ENCODE measurements at places on chromosomes 12 and 14.

DNA sequence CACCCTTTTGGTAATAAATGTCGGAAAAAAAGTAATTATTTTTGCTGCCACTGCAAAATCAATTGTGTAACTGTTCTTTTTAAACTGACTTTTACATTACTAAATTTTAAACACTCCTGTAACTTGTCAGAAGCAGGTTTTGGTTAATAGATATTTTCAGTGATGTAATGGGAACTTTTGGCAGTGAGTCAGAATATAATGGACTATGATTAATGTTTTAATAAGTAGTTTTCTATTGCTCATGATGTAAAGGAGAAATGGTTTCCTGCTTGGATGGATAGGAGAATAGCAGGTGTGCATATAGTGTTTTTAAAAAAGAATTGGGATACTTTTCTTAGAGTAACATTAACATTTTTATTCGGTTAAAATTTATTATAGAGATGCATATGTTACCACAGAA, 58.8 kb downstream of the TRMT5 start:
- DNase-seq, result peak; percentile 15

DNA sequence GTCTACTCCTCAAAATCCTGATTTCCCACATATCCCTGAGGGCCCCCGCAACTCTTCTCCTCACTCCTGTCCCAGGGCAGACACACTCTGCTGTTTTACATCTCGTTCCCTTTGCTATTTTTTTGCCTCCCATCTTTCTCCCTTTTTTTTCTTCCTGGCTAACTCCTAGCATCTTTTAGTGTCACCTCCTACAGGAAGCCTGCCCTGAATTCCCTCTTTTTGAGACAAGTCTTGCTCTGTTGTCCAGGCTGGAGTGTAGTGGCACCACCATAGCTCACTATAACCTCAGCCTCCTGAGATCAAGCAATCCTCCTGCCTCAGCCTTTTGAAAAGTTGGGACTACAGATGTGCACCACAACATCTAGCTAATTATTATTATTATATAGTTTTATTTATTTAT, 13.3 kb downstream of the MORN3 start:
- no peak for DNase-seq

- peak; percentile 6 for DNase-seq
Measured at GRCh38 chr12:54890339-54890738, 36.0 kb downstream of the MUCL1 start.

- DNase-seq, result no peak
Measured at GRCh38 chr12:46210873-46211439, 57.9 kb downstream of the SLC38A1 start.

DNA sequence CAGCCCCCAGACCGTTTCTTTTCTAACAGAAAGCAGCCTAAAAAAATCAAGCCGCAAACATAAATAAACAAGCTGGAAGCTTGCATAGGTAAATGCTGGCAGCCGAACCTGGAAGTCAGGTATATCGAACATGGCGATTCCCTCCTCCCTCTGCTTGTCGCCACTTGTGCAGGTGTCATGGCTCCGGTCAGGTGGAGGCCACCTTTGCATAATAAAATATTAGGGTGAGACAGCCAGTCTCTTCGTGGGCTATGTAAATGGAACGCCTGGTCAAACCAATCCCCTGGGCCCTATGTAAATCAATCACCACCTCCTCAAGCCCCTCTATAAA, 223.9 kb upstream of the DAAM1 start:
- DNase-seq, result no peak

- no peak for DNase-seq
Measured at GRCh38 chr12:114263056-114263805, 142.7 kb downstream of the TBX5 start.

GRCh38 chr12:75705749-75706711, 194.6 kb upstream of the KRR1 start:
- DNase-seq, result peak; percentile 94

GRCh38 chr12:6612247-6612646, 5.1 kb upstream of the CHD4 start:
- DNase-seq, result no peak

DNA sequence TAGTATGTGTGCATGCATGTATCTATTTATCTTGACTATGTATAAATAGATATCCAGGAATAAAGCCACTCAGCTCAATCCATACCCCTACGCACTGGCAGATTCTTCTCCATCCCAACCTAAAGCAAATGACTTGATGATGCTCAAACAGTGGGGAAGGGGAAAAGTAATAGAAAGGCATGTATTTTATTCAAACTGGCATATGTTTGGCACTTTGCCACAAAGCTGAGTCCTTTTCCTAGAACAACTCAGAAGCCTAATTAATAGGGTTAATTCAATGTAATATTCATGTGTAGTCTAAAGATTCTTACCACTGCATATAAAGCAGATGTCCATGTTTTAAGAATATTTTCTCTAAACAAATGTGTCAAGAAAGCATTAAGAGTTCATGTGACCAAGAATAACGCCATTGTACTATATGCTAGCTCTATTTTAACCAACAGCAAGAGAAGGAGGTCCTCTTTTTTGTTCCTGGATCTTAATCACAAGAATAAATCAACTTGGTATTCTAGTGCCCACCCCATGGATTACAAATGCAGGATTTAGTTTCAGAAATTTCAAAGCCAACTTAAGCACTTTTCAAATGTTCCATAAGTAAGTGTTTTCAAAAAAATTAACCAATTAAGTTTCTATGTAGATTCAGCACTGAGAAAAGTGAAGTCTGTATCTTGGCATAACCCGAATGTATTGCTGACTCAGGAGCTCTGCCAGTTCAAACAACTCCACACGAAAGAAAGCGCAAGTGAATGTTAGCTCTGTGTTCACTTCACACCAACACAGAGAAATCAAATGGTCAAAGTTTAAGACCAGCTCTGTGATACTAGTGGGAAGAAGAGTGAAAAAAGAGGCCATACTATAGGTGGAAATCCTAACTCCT, 233.6 kb downstream of the MED13L start:
- peak; percentile 40 for DNase-seq

- no peak for DNase-seq
Measured at GRCh38 chr12:5047729-5048128, 4.0 kb downstream of the KCNA5 start.

GRCh38 chr12:77814386-77814785, 16.3 kb upstream of the NAV3 start:
- no peak for DNase-seq

DNA sequence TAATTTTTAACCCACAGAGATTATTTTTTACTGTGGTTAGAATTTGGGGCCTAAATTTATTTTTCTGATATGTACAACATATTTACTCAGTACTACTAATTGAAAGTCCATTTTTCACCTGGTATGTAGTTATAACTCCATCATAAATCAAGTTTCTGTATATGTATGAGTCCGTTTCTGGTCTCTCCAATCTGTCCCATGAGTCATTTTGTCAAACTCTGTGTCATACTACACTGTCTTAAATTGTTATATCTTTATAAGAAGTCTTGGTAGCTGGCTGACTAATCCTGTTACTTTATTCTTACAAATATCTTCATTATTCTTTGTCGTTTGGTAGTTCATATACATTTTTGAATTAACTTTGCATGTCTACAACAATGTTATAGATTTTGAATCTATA, 344.0 kb downstream of the PDZRN4 start:
- no peak for DNase-seq

DNA sequence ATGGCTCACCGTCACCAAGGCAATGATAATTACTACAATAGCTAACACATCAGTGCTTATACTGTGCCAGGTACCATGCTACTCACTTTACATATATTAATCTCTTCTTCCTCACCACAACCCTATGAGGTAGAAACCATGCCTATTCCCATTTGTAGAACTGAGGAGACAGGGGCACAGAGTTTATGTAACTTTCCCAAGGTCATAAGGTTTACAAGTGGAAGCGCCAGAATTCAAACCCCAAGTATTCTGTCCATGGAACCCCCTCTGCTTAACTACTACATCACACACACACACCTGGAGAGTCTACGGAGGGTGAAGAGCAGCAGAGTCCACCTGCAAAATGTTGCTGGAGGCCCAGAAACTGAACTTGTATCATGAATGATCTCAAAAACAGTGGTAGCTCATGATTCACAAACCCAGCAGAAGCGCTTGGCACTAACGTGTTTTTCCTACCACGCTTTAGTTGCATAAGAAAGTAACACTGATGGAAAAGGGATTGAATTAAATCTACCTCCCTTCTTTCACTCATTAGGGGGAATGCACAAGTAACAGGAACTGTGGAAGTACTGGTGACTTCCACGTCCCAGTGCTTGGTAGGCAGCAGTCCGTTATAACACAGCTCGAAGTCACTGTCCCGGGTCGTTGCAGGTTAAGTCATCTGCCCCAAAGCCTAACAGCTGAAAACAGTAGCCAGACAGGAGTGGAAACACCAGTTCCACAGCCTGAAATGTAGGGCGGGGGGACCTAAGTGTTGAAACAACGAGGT, 2.0 kb downstream of the ITPR2 start:
- DNase-seq, result no peak

DNA sequence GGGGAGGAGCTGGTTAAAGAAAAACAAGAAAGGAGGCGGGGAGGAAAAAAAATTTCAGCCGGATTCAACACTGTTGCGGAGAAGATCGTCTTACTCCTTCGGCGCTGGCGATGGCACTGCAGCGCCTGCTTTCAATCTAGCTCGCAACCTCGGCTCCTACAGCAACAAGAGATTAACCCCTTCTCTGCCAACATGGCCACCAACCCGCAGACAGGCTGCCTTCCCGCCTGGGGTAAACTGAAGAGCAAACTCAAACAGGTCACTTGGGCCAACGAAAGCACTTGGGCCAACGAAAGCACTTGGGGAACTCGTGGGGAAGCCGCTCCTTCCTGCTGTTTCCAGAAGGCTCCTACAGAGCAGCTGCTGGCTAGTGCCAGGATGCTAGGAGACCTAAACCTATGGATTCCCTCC, 73.7 kb downstream of the CIT start:
- DNase-seq, result peak; percentile 85

- peak; percentile 84 for DNase-seq
Measured at GRCh38 chr12:69284131-69284530, 44.8 kb downstream of the CPSF6 start.

DNA sequence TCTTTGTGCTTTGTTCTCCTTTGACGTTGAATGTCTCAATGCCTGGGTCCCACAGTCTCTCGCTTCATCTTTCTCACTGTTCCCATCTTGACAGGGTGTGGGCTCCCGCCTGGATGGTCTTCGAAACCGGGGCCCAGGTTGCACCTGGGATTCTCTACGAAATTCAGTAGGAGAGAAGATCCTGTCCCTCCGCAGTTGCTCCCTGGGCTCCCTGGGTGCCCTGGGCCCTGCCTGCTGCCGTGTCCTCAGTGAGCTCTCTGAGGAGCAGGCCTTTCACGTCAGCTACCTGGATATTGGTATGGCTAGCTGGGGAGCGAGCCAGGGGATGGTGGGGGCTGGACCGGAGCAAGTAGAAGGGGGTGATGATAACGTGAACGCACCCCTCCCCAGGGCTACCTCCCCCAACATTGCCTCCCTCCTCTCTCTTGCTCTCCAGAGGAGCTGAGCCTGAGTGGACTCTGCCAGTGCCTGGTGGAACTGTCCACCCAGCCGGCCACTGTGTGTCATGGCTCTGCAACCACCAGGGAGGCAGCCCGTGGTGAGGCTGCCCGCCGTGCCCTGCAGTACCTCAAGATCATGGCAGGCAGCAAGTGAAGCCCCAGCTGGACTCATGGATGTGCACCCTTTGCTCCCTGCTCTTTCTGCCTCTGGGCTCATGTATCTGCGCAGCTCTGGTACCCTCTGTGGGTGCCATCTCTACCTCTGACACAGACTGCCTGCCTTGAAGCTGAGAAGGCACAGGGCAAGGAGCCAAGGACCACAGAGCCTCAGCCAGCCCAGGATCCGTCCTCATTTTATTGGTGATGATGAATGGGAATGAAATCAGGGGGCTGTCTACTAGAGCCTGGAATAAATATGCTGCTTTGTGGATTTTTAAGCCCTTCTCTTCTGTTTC, 1.5 kb downstream of the NPFF start:
- no peak for DNase-seq

Data from tongue (tissue), 3 donors.